ENCODE measurements at places on chromosomes 2 and 18.

DNA sequence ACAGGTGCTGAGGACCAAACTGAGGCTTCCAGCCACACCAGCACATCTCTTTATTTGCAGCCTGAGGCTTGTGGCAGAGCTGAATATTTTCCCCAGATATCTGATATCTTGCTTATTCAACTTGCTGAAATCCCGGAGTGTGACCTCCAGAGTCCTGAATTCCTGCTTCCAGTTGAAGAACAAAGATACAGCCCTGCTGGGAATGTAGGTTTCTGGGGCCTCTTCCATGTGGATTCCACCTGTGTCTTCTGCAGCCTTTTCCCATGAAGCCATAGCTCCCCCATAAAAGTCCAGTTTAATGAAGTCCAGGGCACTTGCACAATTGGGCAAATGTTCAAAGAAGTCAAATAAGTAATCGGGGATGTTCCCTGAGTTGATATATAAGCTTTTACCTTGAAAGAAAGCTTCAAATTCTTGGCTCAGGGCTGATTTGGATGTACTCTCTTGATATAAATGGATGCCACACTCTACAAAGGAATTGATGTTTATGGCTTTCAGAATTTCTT is 14.9 kb downstream of the NLRC4 start:
- DNase-seq, result no peak

GRCh38 chr18:30903566-30903965 is 139.0 kb downstream of the DSC3 start:
- no peak for DNase-seq

DNA sequence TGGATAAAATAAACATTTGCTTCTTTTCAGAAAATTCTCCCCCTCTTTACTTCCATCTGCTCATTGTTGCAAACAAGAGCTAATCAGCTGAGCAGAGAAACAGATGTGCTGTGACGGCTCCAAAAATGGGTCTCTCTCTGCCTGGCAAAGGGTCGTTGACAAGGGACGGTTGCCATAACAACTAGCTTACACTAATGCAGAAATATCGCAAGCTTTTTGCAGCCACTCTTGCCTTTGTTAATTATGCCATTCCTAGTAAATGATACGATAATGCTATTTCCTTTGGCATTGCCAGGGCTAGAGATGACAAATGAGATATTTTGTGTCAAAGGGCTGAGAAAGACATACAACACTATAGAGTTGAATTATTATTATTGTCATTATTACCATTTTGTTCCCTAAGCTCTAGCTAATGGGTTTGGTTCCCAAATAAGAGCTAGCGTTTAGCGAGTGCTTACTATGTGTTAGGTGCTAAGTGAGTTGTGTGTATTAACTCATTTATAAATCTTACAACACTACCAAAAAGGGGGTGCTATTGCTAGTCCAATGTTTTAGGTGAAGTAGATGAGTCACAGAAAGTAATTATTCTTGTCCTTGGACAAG is 46.8 kb downstream of the MYO3B start:
- no peak for DNase-seq

GRCh38 chr18:23062011-23062410 is 73.3 kb upstream of the CABLES1 start:
- peak; percentile 42 for DNase-seq

DNA sequence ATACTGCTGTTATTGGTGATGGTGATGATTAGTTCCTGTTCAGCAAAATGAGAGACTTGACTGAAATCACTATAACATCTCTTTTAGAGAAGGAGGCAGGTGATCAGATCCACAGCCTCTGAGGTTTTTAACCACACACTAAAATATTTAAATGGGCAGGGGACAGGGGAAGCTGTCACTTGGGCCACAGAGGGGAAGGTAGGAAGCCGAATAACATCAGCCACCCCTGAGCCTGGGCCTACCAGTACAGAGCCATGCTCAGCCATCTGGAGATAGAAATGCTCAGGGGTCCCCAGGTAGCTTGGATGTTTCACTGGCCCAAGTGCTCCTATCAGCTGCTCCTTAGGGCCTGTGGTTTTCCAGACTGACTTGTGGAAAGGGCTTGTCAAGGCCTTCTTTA is 122.3 kb downstream of the MRO start:
- DNase-seq, result no peak

DNA sequence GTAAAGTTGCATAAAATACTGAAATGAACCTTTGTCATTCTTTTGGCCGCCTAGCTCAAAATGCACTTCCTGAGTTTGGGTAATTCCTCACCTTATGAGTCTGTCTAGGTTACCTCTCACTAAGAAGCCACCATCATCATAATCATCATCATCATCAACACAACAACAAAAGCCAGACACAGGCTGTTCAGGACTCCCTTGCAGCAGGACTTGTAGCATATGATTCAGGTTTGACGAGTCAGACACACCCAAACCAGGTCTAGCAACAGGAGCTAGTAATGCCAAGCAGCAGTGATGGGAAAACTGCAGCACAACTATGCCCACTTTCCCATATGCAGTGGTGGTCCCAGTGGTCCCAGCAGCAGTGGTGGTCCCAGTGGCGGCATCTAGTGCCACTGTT is 2.8 kb upstream of the SGO2 start:
- DNase-seq, result no peak

GRCh38 chr2:149021761-149022160 is 16.7 kb upstream of the LYPD6B start:
- no peak for DNase-seq

GRCh38 chr2:47198985-47199451 is 43.9 kb upstream of the STPG4 start:
- no peak for DNase-seq

DNA sequence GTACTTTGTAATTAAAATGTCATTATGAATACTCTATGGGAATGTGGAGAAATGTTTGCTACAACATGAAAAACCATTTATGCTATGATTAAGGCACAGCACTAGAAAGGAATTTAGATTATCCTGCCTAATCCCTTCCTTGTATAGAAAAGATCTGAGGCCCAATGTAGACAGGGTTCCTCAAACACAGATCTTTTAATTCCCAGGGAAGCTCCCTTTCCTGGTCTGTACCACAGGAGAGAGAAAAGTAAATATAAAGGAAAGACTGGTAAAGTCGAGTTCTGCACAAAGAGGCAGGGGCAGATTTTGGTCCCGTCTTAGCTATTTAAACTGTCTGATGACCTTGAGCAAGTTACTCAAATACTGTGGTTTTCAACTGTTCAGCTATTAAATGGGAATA is 84.7 kb downstream of the ICA1L start:
- DNase-seq, result no peak

GRCh38 chr2:119591523-119591922 is 47.3 kb downstream of the CFAP221 start:
- no peak for DNase-seq

GRCh38 chr2:11963966-11964365 is 217.5 kb downstream of the LPIN1 start:
- no peak for DNase-seq

- no peak for DNase-seq
These were observed 17.3 kb downstream of the PIK3C3 start for GRCh38 chr18:41972067-41972925.

DNA sequence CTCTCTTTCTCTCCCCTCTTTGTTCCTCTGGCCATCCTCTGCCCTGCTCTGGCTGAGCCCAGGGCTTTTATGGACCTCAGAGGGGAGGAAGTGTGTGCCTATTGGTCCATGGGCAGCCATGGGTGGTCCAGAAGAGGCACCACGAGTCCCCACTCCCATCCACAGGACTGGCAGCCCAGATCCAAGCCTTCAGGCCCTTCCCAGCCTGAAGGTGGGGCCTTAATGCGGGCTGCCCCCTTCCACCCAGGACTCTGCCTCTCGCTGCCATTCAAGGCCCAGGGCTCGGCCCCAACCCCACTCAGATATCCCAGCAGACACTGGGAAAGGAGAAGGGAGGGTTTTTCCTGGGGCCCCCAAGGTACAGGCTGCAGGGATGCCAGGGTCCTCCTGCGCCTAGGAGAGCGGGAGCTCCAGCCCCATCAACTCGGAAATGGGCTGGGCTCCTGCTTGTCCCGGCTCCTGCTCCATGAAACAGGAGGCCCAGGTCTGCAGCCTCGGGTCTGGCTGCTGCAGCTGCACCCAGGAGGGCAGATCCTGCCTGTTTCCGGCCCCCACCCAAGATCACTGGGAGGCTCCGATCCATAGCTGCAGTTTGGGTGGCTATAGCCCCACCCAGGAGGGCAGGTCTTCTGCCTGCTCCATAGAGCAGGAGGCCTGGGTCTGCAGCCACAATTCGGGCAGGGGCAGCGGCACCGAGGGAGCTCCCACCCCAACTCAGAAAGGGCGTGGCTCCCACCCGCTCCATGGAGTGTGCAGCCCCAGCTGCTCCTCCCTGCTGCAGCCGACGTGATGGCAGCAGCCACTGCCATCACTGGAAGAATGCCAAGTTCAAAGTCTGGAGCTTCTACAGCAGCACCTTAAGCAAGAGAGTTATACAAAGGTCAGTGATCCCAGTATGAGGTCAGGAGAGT is 116.6 kb upstream of the RBBP8 start:
- DNase-seq, result no peak
